ENCODE measurements at places on chromosomes 6 and 20. TPM values are rescaled to one million over a fixed set of nuclear protein-coding genes. Genes with fewer than 3 reads are reported as not detected.

Gene PDRG1
- total RNA-seq, result 15.7 TPM

Gene FAM217A
- not detected for total RNA-seq

Gene FRMD1
- total RNA-seq, result 14.4 TPM

- H3K4me1 ChIP-seq, result no peaks in the 10 kb centered on the region
- no peaks in the 10 kb centered on the region for H3K36me3 ChIP-seq
- no peaks in the 10 kb centered on the region for H3K27me3 ChIP-seq
- no peak overlapping the region for H3K27ac ChIP-seq
- no peak for DNase-seq
- H3K4me3 ChIP-seq, result no peak overlapping the region
Measured at GRCh38 chr20:6644813-6645628, 122.5 kb upstream of the BMP2 start.

DNA sequence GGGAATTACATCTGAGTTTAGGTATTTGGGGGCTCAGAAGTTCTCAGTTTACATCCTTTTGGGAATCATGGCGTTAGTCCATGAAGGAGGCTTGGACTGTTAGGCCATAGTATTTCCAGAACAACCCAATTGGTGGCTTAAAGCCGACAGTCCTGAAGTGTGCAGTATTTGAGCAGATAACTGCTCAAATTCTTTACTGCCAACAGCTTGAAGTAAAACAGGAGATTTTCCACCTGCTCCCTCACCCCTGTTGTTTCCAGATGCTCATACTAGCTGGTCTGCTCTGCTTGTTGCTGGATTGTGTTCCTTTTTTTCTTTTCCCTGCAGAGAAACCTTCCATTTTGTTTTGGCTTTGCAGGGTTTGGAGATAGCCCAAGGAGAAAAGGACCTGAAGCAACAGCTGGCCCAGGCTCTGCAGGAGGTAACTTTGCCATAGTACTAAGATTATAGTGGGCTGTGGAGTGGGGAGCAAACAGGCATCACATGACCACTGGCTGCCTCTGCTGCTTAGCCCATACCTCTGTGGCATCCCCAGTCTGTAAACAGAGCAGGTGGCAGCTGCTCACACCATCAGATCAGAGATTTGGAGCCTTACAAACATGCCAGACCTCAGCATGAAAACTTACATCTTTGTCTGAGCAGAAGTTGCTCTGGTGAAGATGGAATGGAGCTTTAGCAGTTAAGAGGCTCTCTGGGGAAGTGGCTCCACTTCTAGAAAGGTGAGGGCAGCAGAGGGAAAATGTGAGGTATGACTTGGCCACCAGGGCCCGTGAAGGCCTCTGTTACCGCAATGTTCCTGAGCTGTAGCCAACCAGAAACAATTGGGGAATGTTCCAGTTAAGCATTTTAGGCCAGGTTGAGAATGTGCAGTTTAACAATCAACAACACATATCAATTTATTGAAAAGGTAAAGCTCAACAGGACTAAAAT, 17.6 kb downstream of the RNF8 start:
- H3K36me3 ChIP-seq, result peaks cover 2% of the 10 kb centered on the region
- H3K27ac ChIP-seq, result no peak overlapping the region
- no peak for DNase-seq
- H3K4me1 ChIP-seq, result peaks cover 5% of the 10 kb centered on the region

- H3K36me3 ChIP-seq, result no peaks in the 10 kb centered on the region
- no peak for DNase-seq
- H3K4me3 ChIP-seq, result no peak overlapping the region
- H3K4me1 ChIP-seq, result no peaks in the 10 kb centered on the region
Measured at GRCh38 chr6:24145690-24146131, 19.7 kb downstream of the NRSN1 start.

DNA sequence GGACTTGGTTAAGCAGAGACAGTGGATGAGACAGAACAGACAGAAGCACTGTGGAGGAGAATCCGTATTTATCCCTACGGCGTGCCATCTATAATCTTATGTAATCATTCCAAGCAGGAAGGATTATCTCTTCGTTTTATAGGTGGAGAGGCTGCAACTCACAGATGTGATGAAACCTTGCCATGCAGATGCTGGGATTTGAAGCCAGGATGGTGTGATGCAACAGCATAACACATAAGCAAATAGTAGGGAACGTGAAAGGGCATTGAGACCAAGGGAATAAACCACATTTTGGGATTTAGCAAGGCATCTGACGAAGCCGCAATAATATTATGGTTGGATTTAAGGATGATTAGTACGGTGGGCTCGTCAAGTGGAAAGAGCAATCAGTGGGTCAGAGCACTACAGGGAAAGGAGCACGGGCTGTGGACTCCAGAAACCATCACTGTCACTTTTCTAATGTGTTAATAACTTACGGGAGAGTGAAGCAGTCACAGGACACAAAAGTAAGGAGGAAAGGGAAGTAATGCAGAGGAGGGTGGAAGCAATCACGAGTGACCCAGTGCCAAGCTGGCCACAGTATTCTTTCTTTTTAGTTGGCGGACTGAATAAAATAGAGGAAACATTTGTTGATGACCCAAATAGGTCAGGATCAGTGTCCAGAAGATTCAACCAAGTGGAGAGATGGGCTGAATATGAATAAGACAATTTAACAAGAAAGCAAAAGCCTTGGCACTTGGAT, 119.6 kb upstream of the EDN1 start:
- no peak overlapping the region for H3K27ac ChIP-seq
- H3K36me3 ChIP-seq, result no peaks in the 10 kb centered on the region
- no peak for DNase-seq
- H3K4me3 ChIP-seq, result no peak overlapping the region
- no peaks in the 10 kb centered on the region for H3K27me3 ChIP-seq

DNA sequence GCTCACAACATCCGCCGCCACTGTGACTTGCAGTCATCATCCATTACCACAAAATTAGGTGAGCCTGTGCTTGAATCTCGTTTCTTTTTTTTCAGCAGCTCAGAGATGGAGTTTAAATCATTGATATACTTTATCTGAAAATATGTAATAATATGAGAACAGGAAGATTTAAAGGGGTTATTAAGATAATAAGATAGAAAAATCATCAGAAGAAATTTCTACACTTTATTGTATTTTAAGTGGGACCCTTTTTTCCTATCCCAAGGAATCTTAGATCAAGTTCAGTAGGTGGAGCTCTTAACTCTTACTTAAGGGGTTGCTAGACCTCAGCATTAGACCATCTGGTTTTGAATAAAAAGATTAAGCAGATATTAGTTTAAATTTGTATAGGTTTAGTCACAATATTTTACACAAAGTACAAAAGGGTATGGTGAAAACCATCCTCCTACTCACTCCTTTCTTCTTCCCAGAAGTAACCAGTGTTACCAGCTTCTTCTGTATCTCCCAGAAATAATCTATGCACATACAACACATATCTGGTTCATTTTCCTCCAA, 9.4 kb upstream of the NCOA7 start:
- H3K4me1 ChIP-seq, result no peaks in the 10 kb centered on the region
- H3K4me3 ChIP-seq, result peak overlapping the region; percentile 77
- H3K27ac ChIP-seq, result peak overlapping the region; percentile 97
- no peaks in the 10 kb centered on the region for H3K27me3 ChIP-seq
- H3K36me3 ChIP-seq, result no peaks in the 10 kb centered on the region
- no peak for DNase-seq

All from tibial nerve (tissue), 4 donors.